Activated T-helper 9 cell treated with anti-CD3 and anti-CD28 coated beads, Interleukin-2, amount 50 U/mL, for 16 hours (primary cell): ENCODE measurements at places on chromosomes 7 and 10.

- DNase-seq: no peak
Observed at GRCh38 chr7:44460325-44460724, 30.1 kb downstream of the NUDCD3 start.

DNA sequence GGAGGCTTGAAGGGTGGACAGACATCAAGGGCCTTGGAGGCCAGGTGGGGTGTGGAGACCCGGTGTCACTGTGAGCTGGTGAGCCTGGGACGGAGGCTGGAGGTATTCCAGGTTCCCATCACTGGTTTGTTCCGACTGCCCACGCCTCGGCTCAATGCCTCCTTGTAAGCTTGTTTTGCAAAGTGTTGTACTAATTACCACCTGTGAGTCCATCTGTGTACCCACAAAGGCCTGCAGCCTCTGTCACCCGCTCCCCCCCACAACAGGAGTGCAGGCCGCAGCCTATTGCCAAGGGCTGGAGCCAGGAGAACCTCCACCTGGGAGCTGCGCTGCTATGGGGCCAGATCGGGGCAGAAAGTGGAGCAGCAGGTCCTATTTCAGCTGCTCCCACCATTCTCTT lies 521.8 kb upstream of the DPP6 start:
- no peak for DNase-seq

- DNase-seq: no peak
Observed at GRCh38 chr10:123635745-123636144, 30.4 kb upstream of the GPR26 start.

DNA sequence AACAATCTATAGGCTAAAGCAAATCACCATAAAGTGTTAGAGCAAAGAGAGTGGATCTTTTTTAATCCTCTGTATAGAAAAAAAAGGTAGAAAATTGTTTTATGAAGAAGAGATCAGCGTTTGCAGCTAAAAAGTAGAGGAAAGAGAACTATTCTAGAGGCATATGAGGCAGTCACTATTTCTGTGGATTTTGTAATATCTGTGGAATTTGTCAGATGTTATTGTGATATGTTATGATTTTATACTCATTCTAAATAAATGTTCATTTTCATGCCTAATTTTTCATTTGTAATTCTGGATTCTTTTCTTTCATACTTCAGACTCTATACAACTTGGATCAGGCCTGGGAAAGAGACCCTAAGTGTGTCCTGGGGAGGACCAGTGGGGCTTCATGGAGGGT lies 295.0 kb upstream of the LYZL1 start:
- no peak for DNase-seq

DNA sequence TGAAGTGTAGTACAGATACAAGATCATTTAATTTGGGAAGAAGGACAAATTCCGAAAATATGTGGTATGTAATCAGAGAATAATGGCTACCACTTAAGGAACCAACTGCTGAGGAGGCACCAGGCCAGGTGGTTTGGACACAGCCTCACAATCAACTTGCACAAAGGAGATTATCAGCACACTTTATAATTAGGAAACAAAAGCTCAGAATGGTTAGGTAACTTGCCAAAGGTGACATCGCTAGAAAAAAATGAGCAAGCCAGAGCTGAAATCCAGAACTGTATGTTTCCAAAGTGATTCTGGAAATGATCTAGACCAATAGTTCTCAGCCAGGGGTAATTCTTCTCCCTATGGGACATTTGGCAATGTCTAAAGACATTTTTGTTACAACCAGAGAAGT lies 36.6 kb downstream of the ERCC6 start:
- no peak for DNase-seq

DNA sequence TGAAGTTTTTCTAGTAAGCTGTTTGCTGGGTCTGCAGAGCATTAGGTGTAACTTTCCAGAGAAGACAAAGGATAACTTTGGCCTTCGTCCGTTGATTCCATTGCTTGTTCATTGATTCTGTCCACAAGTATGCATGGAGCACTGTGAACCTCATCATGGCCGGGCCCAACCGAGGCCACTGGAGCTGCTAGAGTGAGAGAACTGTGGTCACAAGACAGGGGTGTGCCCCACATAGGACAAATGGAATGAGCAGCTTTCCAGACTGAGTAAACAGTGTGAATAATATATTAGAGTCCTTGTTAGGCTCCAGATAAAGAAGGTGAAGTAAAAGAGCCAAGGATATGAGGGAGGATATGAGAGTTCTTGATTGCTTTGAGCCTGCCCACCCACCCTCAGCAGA lies 24.9 kb downstream of the MBL2 start:
- no peak for DNase-seq

- no peak for DNase-seq
Observed at GRCh38 chr7:113085781-113086390, 741 bp downstream of the GPR85 start.

DNA sequence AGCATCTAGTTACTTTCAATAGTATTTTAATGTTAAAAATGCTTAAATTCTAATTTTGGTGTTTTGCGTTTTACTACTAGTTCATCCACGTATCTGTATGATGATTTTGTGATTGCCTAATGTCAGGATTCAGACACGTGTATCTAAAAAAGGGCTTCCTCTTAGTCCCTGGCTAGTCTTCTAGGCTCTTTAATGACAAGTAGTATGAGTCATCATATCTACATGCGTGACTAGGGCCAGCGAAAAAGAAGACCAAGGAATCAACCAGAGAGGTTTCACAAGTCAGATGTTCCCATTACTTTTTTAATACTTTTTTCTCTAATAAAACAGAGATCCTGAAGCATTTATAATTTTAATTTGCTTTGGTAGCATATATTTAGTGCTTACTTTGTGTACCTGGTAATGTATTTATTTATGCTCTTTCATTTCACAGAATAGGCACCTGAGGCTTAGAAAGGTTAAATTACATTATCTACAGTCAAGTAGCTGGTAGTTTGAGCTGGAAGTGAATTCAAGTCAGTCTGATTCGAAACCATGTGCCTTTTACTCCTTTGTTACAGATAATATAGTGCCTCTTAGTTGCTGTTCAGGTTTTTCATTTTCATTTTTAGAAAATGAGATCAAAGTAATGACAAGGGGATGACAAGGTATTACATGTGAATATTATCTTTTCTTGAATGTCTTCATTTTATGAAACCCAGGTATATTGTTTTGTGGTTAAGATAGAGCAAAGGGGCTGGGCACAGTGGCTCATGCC lies 140.3 kb downstream of the FOXP2 start:
- no peak for DNase-seq

DNA sequence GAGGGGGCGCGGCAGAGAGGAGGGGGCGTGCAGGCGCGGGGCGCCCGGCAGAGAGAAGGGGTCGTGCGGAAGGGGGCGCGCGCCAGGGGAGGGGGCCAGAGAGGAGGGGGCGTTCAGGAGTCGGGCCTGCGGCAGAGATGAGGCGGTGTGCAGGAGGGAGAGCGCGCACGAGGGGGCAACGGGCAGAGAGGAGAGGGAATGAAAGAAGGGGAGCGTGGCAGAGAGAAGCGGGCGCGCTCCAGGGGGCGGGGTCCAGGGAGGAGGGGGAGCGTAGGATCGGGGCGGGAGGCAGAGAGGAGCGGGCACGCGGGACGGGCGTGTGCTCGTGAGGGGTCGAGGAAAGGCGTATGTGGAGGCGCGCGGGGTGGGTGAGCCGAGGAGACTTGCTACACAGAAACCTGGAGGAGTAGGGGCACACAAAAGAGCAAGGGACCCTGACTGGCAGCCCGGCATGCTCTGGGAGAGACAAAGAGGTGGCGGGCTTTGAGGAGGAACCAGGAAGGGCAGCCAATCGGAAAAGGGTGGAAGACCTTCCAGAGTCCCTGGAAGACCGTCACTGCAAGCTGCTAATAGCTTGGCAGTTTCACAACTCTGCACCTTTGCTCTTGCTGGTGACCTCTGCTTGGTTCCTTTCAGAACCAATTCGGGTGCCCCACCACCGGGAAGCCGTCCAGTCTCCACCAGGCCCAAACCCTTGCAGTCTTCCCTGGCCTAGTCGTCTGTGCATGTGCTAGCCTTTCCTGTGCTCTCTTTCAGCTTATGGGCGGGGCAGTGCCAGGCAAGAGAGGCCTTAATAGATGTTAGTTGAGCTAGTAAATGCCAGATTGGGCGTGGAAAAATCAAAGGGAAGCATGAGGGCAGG lies 639 bp downstream of the DYDC2 start:
- no peak for DNase-seq

GRCh38 chr7:128165927-128166420 lies 75.1 kb upstream of the LEP start:
- no peak for DNase-seq

DNA sequence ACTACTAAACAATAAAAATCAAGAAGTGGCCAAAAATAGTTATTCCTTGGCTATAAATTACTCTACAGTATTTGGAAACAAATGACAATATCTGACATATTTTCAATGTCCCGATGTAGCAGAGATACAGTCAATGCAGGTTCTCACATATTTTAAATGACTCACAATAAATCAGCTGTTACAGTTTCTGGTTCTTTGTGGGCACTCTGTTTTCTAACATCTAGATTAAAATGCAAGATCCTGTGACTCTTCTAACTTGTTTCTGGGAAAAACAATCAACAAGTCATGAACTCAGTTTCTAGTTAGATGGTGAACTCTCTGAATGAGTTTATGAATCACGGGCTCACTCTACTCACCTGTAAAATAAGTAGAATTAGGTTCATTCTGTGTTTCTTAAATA lies 849.6 kb upstream of the MBL2 start:
- no peak for DNase-seq

GRCh38 chr10:130484468-130485180 lies 348.4 kb downstream of the GLRX3 start:
- DNase-seq: no peak

GRCh38 chr7:75054744-75055143 lies 18.9 kb downstream of the RCC1L start:
- DNase-seq: no peak

GRCh38 chr7:101896941-101897340 lies 79.5 kb downstream of the CUX1 start:
- DNase-seq: no peak

DNA sequence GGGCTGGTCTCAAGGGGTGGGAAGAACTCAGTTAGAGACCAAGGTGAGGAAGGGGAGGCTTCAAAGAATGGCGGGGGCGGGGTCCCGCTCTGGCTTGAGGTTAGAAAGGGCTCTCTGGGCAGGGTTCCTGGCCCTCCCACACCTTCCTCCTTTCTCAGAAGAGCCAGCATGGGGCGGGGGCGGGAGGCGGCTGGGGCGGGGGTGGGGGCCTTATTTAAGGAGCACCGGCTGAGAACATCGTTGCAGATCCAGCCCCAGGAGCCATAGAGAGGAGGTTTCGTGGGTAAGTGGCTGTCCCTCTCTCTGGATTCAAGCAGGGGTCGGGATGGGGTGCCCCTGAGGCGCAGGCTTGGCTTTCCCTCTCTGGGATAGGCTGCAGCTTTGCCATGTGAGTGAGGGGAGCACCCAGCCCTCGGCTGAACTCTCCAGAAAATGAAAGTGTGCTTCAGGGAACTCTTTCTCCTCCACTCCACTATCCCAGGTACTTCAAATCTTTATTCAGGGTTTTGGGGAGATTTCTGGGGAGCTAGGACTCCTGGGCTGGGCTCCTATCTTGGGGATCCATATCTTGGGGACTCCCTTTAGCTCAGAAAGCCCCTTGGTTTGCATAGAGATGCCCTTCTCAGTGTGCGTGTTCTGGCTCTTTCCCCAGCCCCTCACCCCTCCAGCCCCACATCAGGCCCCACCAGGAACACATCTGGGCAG lies 3.3 kb upstream of the CUEDC2 start:
- DNase-seq: no peak
